ENCODE measurements at places on chromosomes 3 and 15.

GRCh38 chr3:69248436-69248835 lies 126.0 kb upstream of the LMOD3 start:
- DNase-seq, result no peak

DNA sequence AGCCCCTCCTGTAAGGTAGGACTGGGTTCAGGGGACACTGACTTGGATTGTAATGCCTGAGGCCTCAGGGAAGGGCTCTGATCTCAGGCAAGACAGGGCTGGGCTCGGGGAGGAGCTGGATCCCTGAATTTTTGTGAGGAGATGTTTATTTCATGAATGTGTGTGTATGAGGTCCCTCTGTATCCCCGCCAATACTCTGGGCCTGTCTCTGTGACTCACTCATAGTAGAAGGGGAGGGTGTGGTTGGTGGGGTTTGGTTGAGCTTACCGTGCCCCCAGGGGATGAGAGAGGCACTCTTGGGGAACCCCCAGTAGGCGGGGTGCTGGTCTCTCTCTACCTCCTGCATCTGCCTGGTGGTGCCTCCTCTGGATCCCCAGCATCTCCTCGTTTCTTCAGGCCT lies 28.1 kb downstream of the RPSA start:
- DNase-seq, result no peak

- peak; percentile 36 for DNase-seq
Observed at GRCh38 chr15:72722071-72722696, 36.2 kb downstream of the BBS4 start.

DNA sequence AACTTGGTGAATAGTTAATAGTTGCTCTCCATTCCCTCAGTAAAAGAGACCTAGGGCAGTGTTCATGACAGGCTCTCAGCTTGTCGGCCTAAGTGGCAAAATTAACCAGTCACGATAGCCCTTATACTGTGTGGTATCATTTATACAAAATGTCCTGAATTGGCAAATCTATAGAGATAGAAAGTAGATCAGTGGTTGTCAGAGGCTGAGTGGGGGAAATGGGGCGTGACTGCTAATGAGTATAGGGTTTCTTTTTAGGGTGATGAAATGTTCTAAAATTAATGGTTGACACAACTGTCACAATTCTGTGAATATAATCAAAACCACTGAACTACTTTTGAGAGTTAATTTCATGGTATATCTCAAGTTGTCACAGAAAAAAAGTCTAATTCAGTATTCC lies 20.9 kb downstream of the ARIH1 start:
- no peak for DNase-seq

DNA sequence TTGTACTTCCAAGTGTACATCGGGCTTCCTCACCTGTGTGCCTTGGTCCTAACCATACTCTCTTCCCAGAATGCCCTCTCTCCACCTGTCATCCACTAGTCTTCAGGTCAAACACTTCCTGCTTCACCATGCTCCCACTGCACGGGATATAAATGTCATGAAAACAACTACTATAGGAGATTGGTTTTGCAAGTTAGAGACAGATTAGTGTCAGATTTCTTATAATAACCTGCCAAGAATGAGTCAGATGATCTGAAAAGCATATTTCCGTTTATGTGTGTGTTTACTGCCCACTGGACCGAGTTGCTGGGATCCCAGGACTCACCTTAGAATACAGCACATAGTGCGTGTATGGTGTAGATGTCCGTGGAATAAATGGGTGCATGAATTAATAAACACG lies 21.4 kb downstream of the PLA1A start:
- DNase-seq, result no peak
